ENCODE measurements at places on chromosomes 1 and 21.

DNA sequence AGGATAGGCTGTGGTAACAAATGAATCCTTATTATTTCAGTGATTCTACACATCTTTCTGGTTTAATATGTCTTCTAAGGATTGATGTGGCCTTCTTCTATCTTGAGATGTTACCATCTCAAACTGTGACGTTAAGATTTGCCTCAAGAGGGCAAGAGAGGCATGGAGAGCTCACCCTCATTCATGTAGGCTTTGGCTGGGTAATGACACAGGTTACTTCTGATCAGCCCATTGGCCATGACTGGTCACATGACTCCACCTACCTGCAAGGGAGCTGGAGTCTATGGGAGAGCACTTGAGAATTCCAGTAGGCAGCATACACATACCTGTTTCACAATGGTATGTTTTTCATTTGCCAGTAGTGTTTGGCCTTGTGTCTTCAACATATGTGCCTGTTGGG lies 30.0 kb downstream of the CACHD1 start:
- DNase-seq: no peak

DNA sequence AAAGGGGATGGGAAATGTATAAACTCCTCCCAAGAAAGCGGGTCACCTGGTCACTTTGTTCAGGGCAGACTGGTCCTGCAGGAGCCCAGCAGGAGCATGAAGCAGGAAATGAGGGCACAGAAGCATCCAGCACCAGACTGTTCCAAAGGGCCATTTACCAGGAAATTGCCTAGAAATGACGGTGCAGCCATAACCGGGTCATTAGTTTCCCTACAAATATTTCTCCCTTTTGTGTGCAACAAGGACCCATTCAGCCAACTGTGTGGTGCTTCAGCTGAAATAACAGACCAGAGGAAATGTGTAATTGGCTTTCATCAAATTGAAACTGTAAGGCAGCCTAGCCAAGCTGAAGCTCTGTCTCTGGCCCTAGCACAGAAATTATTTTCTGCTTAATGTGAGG lies 7.6 kb upstream of the CTTNBP2NL start:
- DNase-seq: no peak

- DNase-seq: peak; percentile 86
These were observed 37.0 kb upstream of the PRSS38 start for GRCh38 chr1:227778401-227778947.

DNA sequence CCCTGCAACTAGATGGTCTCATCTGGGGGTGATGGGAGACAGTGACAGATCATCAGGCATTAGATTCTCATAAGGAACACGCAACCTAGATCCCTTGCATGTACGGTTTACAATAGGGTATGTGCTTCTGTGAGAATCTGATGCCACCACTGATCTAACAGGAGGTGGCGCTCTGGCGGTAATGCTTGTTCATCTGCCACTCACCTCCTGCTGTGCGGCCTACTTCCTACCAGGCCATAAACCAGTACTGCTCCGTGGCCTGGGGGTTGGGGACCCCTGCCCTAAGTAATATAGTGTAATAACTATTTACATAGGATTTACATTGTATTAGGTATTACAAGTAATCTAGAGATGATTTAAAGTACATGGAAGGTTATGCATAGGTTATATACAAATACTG lies 134.9 kb downstream of the CLEC20A start:
- DNase-seq: no peak

DNA sequence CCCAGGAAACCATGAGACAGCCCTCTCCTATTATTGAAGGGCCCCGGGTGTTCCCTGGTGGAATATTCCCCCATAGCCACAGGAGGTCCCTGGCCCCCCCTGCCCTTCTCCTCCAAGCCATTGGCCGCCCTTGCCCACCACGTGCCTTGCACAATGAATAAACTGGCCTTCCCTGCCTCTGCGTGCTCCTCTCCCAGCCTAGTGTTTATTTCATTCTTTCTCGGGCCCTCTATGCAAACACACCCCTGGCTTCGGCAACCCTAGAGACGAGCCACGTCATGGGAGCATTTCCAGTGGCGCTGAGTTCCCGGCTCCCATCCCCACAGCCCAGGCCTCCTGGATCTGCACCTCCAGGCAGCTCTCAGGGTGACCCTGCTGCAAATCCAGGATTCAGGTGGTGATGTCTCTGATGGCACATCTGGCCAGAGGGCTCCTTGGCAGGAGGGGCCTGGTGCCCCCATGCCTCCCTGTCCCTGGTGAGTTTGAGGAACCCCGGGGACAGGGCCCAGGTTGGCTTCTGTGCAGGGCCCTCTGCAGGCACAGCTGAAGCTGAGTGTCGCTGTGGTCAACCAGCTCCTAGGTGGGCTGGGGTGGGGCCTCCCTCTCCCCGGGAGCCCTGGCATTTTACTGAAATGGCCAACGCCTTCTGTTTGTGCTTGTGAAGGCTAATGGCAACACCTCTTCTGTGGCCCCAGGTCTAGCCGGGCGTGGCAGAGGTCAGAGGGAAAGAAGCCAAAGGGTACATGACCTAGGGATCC lies 6.2 kb downstream of the KRTAP10-12 start:
- DNase-seq: no peak

GRCh38 chr1:90175490-90176167 lies 180.7 kb downstream of the ZNF326 start:
- no peak for DNase-seq

GRCh38 chr1:87252406-87252805 lies 76.3 kb upstream of the LMO4 start:
- DNase-seq: no peak

DNA sequence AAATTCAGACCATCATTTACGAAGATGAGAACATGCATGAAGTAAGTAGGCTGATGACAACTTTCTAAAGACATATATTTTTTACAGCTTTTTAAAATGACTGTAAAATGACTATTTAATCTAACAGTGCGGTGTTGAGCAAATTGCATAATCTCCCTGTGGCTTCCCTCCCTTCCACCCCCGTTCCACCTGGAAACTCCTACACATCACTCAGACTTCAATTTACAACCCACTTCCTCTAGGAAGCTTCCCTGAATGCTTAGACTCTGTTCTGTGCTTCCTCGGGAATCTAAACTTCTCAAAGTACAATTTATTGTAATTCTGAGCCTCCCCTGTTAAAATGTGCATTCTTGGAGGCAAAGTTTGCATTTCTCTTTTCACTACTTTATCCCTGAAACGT lies 354.9 kb downstream of the DPYD start:
- no peak for DNase-seq

- DNase-seq: no peak
These were observed 7.8 kb downstream of the FCMR start for GRCh38 chr1:206913766-206914537.

GRCh38 chr1:58884706-58885661 lies 101.1 kb upstream of the JUN start:
- DNase-seq: no peak

- DNase-seq: peak; percentile 40
These were observed 52.2 kb upstream of the PRDX6 start for GRCh38 chr1:173424782-173425407.

DNA sequence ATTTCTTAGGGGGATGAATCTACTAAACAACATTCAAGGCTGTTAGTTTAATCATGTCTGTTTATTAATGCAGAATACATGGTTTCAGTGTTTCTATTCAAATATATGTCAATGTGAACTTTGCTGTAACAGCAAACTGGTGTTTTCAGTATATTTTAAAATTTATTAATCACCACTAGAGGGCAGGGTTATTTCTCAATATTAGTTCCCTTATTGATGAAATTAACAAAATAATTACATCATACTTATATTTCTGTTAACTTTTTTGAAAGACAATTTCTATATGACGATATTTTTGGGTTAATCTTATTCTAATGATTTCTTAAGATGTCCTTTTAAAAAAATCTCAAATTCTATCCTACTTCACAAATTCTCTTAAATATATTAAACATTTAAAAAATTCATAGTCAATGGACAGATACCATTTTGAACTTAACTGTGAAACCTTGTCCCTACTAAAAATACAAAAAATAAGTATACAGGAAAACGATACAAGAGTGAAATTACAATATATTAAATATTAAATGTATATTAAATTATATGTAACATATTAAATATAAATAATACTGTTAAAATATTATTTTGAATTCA lies 1034.1 kb upstream of the PRMT6 start:
- no peak for DNase-seq

DNA sequence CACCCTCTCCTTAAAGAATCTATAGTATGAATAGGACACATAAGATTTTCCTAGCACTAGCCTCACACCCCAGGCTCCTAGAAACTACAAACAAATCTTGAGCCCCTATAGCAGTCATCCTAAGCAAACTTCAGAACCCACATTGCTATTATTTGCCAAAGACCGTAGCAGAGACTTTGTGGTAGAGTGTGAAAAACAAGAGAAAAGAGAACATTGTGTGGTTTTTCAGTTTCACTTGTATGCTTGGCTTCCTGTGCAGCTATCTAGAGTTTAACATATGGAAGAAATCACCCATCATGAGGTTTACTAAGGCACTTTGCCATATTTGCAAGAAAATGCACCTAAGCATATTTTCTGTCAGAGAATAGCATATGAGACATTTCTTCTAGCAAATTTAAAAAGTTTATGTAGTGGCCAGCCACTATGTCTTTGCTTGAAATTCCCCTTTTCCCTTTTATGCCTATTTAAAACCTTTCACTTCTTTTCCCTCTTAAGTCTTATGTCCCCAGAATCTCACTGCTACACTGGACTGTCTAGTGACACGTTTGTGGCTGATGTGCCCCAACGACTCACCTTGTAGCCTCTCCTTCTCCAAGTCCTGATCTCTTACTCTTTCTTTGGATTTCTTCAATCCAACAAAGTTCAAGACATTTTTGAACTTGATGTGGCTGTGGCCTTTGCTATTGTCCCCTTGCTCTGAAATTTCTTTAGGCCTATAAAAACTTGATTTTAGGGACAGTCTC lies 25.6 kb downstream of the CCDC190 start:
- no peak for DNase-seq

- DNase-seq: peak; percentile 87
These were observed 11.4 kb downstream of the NEK7 start for GRCh38 chr1:198168227-198168626.

DNA sequence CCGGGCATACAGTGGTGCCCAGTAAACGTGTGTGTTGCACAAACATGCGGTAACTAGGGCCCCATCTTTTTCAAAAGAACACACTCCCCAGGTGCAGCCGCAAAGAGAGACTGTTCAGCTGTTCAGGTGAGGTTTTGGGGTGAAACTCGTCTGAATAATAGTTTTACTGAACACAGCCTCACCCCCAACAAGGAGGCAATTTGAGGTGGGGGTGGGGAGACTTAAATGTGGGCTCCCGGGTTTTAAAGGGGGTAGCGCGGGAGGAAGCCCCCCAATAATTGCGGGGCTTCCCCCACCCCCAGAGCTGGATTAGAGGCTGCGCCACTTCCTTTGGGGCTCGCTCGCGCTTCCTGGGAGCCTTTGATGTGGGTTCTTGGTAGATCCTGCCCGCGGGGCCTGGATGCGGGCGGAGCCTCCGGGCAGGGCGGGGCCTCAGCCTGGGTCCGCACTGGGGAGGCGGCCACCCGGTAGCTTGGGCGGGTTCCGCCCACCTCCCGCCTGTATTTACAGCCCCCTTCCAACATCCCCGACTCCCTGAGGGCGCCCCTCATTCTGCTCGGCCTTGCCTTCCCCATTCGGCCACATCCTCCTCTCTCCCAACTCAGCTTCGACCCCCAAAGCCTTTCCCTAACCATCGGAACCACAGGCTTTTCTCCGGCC lies 6.4 kb upstream of the EPHA2 start:
- no peak for DNase-seq

- DNase-seq: peak; percentile 96
These were observed 71.9 kb upstream of the EFHD2 start for GRCh38 chr1:15337656-15338402.

- peak; percentile 86 for DNase-seq
These were observed 32.1 kb downstream of the IL12RB2 start for GRCh38 chr1:67339623-67340343.

DNA sequence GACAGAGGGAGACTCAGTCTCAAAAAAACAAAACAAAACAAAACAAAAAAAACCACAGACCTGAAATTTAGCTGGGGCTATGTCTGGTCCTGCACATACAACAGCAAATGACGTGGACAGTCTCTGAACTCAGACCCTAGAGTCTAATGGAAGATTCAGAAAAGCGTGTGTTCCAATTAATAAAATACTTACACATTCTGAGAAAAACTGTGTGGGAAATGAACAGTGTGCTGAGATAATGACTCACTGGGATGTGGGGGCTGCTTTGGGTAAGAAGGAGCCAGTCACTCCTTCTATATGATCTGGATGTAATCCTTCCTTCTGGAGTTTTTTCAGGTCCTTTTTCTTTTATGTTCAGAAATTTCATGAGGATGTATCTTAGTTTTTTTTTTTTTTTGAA lies 29.4 kb downstream of the CLDN14 start:
- DNase-seq: peak; percentile 36

DNA sequence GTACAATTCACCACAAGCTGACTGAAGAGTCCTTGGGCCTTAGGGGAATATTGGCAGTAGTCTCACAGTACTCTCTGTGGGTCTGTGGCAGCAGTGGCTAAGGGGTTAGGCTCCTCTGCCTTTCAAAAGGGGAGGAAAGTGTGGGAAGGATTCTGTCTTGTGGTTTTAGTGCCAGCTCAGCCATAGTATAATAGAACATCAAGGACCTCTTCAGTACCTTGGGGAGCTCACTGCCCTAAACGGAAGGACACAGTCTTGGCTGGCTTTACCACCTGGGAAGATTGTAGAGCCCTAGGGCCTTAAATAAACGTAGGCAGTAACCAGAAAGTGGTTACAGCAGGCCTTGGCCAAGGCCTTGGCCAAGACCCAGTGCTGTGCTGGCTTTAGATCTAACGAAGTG lies 265.7 kb downstream of the COL11A1 start:
- peak; percentile 33 for DNase-seq

DNA sequence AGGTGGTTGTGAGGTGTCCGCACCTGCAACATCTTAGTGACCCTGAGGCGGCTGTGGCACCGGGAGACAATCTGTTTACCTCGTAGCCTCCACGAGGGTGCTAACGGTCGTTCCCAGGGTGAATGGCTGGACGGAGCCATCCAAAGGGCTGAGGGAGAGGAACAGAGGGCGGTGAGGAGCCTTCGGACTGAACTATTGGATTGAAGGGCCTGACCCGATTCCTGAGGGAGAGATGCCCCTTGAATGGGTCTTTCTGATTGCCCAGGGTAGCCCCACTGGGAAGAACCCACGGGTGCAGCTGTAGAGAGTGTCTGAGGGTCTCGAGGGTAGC lies 2.3 kb downstream of the NR5A2 start:
- DNase-seq: no peak

DNA sequence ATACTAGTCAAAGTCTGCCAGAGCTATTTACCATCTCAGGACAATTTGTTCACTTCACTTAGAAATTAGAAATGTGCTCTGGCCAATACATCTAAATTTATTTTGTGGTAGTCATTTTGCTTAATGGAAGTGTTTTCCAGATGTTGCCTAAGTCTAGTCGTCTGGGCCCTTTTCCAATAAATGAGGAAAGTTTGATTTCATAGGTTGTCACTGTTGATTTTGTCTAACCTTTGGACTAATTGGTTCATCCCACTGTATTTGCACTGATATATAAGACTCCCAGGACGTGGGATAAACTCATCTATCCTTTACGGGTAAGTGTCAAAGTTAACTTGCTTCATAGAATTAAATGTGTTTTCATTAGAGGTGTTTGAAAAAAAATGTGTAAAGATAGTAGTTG lies 79.1 kb downstream of the TPR start:
- DNase-seq: no peak

All from M059J (cell line).